SJSA1 (cell line): ENCODE measurements at places on chromosomes 4 and X. TPM values are rescaled to one million over a fixed set of nuclear protein-coding genes. Genes with fewer than 3 reads are reported as not detected.
A peak's percentile ranks its signal among the peaks of the same experiment; 100 is the strongest.

SPANXA1 gene
- total RNA-seq, result 0.68 TPM in 1 of 2 replicates, not detected in the other

DNA sequence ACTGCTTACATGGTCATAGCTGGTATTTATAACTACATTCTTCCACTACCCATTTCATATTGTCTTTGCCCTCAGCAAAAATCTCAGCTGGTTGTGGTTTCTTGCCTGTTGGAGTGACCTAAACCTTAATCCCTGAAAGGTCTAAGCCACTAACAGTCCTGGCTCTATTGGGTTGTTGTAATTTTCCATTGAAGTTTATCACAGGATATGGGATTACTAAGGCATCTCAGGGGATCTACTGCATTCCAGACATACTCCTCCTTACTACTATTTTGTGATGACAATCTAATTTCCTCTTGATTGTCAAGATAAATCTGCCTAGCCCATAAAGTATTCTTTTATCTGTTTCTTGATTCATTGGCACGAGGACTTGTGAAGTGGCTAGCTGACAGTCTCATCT lies 6.2 kb upstream of the OSTC start:
- peak; percentile 84 for DNase-seq

- DNase-seq, result peak; percentile 33
These were observed 960 bp downstream of the TRPC3 start for GRCh38 chr4:121950680-121951520.

DNA sequence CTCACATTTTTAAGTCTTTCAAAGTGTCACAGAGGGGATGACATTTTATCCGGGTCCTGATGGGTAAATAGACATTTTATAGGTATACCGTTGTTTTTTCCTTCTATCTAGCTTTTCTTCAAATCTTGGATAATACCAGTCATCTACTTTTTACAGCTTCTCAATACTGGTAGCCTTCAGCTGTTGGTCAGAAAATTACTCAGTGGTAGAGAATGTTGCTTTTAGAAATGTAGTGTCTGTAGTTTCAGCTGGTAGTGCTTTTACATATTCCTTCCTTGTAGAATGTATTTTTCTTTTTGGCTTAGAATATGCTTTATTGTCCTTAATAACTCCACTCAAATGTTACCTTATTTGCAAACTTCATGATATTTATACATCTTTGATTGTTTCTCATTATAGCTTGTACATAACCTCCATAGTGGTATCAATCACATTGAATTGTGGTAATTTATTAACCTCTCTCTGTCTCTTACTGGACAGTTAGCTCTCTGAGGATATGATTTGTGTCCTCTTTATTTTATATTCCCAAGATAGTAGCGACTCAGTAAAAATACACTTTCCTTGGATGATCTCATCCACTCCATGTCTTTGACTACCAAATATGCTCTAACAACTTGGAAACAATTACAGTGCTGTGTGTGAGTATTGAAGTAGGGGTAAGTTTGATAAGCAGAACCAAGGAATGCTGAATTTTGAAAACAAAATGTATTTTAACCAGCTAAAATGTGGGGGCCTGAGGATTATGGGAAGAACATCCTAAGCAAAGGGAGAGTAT lies 53.8 kb downstream of the RAP1GDS1 start:
- DNase-seq, result no peak

DCAF12L1 gene
- not detected in 2 replicates for total RNA-seq

DNA sequence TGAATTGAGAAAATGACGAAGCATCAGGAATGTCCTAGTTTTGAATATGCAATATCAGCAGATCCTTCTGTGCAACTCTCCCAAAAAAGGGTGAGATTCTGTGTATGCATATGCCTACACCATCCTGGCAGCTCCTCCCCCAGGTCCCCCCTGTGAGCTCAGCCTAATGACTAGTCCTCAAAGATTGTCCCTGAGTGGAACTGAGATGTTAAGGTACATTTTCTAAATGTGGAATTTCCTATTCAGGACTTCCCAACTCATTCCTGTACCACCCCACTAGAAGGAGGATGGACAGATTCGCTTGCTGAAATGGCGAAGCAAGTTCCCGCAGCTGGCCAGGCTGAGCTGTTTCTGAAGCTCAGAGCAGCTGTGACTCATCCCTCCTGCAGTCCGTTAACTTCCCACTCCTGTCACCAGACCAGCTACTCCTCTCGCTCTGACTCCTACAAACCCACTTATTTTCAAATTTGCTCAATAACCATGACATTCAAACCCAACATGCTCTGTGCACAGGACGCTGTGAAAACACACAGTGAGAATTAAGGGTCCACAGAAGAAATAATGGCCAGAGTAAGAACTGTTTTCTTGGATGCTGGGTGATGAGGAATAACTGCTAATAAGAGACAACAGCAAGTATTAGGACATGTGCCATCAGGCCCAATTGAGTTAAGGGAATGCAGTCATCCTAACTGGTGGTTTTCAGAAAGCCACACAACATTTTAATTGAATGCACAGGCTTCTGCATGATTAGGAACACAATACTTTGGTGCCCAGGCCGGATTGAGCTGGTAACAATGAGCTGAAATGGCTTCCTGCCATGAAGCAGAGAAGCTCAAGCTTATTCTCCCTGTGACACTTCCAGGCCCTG lies 40.0 kb upstream of the IRF2 start:
- peak; percentile 54 for DNase-seq

- DNase-seq, result no peak
These were observed 64.7 kb downstream of the TRMT44 start for GRCh38 chr4:8505229-8505628.

DNA sequence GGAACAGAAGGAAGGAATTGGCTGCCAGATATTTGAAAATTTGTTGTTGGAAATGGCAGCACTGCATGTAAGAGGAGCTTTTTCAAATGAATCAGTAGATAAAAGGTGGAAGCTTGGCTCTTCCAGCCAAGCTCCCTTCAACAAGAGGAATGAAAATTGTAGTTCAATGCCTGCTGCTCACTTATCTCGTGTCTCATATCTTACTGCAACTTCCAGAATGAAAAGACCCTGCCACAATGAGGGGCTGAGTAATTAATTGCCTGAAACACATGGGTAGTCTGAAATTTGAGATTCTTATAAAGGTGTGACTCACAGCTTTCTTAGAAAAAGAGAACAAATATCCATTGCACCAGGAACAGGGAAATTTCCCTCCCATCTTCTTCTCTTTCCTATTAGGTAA lies 53.0 kb downstream of the HAND2 start:
- DNase-seq, result no peak

GRCh38 chr4:158163941-158164767 lies 8.7 kb downstream of the GASK1B start:
- DNase-seq, result no peak

DNA sequence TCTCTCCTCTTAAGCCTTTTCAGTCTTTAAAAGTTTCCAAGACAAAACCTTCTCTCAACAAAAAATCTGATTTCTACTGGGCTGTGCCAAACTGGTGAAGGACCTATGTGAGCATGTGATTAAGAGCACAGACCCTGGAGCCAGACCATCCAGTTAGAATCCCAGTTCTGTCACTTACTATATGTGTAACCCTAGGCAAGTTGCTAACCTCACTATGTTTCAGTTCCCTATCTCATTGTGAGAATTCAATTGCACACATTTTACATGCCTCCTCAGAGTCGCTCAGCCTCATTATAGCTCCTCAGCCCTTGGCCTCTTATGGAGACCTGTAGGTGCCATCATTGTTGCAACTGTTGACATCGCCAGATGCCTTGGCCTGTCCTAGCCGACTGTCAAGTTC lies 54.1 kb upstream of the VEGFD start:
- no peak for DNase-seq

TNIP3 gene
- 0.47 TPM in 1 of 2 replicates, not detected in the other for total RNA-seq

PARM1 gene
- total RNA-seq, result not detected in 2 replicates

- no peak for DNase-seq
These were observed 640.8 kb upstream of the INTU start for GRCh38 chr4:126991965-126992364.

DNA sequence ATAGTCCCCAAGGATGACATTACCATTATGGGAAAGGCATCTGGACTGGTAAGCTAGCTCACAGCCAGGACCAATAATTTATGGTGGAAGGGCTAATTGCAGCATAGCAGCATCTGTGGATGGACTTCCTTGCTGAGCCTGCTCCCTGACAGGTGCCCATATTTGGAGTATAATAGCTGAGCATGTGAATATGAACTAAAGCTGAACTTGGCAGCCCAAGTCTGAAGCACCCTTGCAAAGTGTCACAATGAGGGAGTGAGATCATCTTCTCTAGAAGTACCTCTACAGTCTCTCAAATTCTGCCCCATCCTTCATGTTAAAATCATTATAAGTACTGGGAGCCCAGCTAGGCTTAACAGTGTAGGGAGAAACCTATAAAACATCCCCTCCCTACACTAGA lies 128.2 kb upstream of the INPP4B start:
- DNase-seq, result no peak

AGA gene
- 16.0 and 18.7 TPM in 2 replicates for total RNA-seq

F8A3 gene
- total RNA-seq, result 5.6 and 6.7 TPM in 2 replicates

CT45A5 gene
- not detected in 2 replicates for total RNA-seq

DNA sequence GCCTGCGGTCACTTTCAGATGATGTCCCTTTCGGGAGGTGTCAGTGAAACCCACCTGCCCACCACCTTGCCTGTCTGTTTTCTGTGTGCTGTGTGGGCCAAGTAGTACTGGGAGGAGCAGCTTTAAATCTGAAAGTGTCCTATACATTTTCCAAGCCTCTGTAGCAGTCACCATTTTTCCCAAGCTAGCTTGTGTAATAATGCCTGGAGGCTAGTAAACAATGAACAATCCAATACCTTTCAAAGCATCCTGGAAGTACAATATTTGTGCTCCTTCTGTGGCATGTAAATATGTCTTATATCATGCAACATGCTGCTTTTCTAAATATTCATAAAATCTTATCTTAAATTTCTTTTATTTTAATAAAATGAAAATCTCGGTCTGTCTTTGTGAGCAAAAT lies 111.6 kb upstream of the C1GALT1C1 start:
- no peak for DNase-seq

DNA sequence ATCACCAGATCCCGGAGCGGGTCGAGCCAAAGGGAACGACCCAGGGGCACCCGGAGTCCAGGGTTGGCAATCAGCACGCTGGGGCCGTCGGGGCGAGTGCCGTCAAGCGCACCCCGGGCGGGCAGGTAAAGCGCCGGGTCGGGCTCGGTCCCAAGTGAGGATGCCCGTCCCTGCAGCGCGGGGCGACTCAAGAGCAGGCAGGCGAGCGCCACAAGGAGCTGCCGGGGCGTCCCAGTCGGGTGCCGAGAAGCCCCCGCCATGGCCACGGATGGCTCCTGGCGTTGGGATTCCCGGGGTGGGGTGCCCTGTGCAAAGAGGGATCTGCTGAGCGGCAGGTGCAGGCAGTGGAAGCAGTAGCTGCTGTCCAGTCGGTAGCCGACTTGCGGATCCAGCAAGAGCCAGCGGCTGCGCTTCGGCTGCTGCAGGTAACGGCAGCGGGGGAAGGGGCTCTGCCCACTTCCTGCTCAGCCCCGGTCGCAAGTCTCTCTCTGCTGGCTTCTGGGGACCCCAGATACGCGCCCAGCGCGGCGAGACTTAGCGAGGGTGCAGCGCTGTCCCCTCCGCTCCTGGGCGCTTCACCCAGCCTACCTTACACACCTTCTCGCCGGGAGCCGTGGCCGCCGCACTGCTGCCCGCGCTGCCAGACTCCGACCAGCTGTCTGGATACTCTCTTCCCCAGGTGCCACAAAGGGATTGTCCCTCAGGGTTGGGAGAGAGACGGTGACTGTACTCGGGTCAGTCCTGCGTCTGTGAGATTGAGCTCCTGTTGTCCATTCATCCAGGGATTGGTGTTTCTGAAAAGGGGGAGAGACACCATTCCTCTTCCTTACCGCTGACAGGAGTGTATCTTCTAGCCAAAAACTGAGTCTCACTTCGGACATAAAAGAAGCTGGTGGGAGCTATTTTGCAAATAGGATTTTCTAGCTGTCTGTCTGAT lies at the start of gene FREM3:
TSS of gene FREM3 (minus strand) at position 260 of the 937 bp plus-strand sequence. CDS start at position 260, 0 bp downstream.
- DNase-seq, result no peak

GPR50 gene
- not detected in 2 replicates for total RNA-seq

CWH43 gene
- not detected in 2 replicates for total RNA-seq

DNA sequence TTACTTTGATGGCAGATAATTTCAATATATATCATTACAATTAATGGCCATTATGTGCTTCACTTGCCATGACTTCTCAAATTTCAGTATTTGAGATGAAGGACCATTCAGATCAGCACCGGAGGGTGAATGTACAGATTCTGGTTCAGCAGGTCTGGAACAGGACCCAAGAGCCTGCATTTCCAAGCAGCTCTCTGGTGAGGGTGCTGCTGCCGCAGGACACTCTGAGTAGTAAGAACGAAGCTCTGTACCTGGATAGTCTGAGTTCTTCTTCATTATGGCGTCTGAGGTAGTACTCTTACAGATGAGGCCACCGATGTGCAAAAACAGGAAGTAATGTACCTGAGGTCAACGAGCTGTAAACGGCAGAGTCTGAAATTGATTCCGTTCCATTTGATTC lies 228.2 kb downstream of the FBXW7 start:
- DNase-seq, result no peak

PIN4 gene
- total RNA-seq, result 5.3 and 7.2 TPM in 2 replicates

YY2 gene
- 0.53 and 1.7 TPM in 2 replicates for total RNA-seq

GRCh38 chr4:10460313-10461047 lies 3.3 kb upstream of the ZNF518B start:
- DNase-seq, result no peak

KLB gene
- not detected in 2 replicates for total RNA-seq

RAB39B gene
- total RNA-seq, result not detected in 2 replicates

DNA sequence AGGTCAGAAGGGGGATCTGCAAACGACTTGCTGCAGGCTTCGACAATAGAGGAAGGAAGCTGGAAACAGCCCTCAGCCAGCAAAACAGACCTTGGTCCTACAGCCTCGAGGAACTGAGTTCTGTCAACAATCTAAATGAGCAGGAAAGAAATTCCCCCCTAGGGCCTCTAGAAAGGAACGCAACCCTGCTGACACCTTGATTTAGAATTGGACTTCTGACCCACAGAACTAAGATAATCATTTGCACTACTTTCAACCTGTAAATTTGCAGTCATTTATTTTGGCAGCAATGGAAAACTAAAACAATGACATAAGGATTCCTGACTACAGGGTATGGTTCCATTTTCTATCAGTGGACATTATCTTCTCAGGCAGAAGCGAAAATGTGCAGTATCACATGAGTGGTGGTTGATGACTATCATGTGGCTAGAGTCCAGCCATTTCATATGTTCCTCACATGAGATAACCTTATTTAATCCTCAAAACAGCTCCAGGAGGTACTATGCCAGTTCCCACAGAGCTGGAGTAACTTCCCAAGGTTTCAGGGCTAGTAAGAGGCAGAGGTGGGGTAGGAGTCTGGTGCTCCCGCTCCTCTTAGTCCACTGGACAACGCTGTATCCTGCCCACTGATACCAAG lies 61.6 kb downstream of the SAT1 start:
- no peak for DNase-seq

LSM6 gene
- total RNA-seq, result 111 and 159 TPM in 2 replicates

- no peak for DNase-seq
These were observed 1530.0 kb downstream of the PCDH18 start for GRCh38 chr4:136002316-136002715.

ANOS1 gene
- 3.5 and 9.3 TPM in 2 replicates for total RNA-seq
